ENCODE measurements at places on chromosomes 3 and 15.

DNA sequence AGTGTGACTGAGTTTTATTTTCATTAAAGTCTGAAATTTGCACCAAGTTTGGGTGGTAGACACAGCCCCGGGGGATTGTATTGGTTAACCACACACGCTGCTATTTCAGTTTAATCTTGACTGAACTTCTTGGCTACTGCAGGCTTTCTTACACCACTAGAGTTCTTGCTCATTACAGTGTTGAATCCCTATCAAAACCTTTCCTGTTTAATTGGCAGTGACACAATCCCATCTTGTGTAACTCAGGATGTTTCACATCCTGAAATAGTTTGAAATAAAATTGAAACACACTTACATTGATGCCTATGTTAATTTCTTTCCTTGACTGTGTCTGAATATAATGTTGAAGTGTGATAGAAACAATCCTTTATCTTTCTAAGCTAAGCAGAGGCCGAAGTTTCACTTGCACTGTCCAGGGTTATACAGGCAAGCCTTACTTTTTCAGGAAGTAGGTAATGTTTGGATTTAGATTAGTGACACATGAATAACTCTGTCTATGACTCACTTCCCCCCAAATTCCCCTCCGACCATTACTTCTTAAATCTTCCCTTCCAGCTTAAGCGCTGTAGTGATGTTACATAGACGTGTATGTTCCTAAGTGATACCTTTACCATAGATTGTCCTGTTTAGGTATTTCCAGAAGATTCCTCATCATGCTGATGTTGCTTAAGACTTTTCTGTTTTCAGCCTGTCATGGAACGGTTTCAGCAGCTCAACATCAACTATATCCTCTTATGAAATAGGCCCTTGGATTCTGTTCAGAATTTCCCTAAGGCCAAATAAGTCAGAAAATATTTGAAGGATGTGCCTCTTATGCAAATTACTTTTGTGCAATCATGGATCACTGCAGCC lies 16.8 kb downstream of the ATG7 start:
- no peak for DNase-seq

GRCh38 chr3:139120086-139121056 lies 75.7 kb upstream of the PRR23C start:
- no peak for DNase-seq

DNA sequence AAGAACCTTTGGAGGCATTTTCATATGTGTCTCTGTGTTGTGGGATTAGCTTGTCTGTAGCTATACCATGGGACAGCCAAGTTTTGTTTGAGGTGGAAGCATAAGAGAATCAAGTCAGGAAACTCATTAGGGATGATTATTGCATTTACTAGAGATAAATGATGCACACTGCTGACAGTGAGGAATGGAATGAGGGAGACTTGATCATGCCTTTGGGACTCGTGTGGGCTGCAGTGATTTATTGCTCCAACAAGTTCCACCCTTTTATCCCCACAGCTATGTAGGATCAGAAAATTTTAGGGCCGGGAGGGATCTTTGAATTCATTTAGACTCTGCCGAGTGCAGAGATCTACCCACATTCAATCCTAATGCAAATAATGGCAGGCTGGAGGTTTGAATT lies 16.3 kb downstream of the ZNF385D start:
- DNase-seq: no peak

- DNase-seq: no peak
Measured at GRCh38 chr3:79564192-79564591, 203.6 kb downstream of the ROBO1 start.

- DNase-seq: no peak
Measured at GRCh38 chr3:53122933-53123305, 7.3 kb downstream of the RFT1 start.

- DNase-seq: no peak
Measured at GRCh38 chr3:170490828-170491560, 72.3 kb downstream of the CLDN11 start.

DNA sequence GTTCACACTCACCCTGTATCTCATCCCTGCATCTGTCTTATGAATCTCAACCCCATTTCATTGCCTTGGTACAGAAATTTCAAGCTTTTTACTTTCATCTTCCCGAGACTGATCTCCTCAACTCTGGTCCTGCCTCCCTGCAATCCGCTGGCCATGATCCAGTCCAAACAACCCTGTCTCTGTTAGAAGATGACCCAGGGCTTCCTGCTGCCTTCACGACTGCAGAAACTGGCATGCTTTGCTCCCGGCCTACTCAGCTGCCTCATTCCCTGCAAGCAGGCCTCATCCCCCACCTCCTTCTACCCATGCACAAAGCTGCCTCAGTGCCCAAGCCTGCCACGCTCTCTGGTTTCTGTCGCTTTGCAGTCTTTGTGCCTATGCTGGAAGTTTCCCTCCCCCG lies 12.4 kb downstream of the HES1 start:
- no peak for DNase-seq

DNA sequence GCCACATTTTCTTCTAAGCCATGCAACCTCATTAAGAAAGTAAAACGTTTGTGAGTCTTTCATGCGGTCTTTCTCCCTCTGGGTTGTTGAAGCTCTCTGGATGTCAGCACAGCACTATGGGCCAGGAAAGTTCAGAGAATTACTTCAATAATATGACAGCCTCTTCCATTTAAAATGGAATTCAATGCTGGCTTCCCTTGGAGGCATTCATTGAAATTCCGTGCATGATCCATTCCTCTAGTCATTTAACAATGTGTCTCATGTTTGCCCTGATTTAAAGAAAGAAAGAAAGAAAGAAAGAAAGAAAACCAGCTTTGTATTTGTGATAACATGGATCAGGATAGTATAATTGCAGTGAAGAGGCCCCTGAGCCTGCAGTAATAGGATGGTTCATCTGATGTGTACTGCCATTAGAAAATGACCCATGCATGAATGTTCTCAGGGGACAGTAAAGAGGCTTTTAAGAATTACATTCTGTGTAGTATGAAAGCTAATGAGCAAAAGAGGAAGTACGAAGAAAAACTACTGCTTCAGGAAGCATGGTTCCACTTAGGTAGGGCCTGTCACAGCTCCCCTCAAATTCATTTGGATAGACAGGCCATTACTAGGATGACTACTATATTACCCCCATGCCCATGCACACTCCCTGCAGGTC lies 146.0 kb downstream of the ARPP21 start:
- no peak for DNase-seq

- DNase-seq: no peak
Measured at GRCh38 chr3:117366574-117366973, 657.0 kb downstream of the TUSC7 start.

DNA sequence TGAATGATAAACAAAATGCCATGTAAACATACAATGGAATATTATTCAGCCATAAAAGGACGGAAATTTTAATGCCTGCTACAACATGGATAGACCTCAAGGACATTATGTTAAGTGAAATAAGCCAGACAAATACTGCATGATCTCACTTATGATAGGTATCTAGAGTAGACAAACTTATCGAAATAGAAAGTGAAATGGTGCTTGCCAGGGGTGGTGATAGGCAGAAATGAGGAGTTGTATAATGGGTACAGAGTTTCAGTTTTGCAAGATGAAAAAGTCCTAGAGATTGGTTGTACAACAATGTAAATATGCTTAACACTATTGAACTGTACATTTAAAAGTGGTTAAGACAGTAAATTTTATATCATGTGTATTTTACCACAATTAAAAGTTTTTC lies 287.8 kb downstream of the ERC2 start:
- DNase-seq: no peak

GRCh38 chr15:88646088-88646405 lies 7.2 kb downstream of the ISG20 start:
- no peak for DNase-seq

DNA sequence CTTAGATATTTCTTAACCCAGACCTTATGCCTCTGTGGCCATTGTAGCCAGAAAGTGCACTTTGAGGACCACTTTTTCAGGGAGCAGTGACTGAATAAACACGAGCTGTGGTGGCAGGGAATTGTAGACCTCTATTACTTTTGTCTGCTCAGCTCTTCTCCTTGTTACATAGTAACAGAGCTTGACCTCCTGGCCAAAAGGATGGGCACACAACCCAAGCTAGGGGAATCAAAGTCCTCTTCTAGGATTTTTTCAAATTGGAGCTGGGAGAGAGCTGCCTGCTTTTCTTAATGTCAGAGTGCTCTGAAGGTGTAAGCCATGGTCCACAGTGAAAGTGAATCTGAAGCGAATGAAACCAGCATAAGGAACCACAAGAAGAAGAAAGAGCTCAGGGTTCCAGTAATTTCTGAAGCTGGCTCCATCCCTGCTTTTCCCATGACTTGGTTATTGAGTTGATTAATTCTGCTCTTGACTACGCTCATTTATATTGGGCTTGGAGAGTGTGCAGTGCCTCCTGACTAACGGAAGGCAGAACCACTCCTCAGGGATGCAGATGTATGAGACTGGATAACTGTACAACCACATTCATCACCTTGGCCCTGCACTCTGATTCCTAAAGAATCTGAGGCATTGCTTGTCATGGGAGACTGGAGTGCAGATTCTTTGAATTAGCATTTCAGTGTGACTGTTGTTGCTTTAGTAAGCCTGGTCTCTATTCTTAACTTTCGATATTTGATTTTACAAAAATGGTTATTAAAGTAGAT lies 60.9 kb downstream of the TLNRD1 start:
- no peak for DNase-seq

DNA sequence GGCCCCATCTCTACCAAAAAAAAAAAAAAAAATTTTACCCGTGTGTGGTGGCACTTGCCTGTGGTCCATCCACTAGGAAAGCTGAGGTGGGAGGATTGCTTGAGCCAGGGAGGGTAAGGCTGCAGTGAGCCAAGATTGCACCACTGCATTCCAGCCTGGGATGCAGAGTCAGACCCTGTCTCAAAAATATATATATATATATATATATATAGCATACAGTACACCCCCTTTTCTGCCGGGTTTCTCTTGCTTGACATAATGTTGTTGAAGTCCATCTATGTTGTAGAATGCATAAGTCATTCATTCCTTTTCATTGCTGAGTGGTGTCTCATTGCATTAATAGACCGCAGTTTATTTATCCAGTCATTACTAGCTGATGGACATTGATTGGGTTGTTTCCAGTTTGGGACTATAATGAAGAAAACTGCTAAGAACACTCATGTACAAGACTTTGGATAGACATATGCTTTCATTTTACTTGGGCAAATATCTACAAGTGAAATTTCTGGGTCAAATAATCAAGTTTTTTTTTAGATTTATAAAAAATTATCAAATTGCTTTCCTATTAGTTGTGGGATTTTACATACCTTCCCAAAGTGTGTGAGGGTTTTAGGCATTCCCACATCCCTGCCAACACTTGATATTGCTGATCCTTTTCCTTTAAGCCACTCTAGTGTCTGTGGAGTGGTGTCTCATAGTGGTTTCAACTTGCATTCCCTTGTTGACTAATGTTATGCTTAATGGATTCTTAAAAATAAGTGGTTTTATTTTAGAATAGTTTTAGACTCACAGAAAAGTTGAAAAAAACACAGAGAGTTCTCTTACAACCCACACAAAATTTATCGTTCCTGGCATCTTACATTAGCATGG lies 2.1 kb upstream of the PRR20G start:
- no peak for DNase-seq

DNA sequence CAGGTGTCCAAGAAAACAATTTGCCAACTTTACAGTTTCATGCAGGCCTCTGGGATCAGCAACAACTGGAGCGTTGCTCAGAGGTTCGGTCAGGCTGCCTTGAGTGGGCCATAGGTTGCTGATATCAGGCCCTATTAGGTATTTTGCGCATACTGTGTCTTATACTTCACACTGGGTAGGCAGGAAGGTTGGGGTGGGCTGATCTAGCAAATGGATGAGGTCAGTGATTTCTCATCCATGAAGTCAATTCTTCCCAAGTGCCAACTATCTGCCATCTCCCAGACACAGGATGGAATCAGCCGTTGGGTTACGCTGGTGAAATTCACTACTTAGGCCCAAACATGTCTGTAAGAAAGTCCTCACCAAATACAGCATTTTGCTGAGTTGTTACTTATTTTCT lies 77.6 kb downstream of the SLC7A14 start:
- no peak for DNase-seq

DNA sequence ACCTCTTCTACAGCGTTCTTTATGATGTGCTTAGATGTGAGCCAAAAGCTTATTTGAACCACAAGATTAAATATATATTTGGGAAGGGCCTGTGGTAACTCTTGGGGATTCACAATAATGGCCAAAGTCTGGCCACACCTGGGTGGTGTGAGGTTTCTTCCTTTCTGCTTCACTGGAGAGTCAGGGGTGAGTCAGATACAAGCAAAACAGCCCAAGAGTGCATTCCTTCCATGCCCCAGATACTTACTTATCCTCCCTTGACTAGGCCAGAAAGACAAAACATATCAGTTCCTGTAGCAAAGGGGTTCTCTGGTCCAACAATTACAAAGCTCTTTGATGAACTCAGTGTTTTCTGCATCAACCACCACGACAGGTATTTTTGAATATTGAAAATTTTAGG lies 941 bp downstream of the ZBED2 start:
- DNase-seq: no peak

DNA sequence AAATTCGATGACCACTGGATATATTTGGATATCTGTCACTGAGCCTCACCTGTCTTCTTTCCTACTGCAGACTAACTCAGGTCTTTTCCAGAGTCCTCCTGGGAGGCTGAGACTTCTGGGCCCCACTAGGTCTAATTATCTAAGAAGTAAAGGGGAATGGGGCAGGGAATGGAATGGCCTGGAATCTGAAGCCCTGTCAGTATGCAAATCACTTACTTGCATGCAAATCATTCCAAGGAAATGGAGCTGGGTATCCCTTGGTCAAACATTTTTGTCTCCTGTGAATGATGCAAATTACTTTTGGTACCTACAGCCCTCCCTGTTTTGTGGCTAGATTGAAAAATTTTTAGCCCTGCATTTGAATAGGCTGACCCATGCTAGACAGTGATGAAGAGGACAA lies 5.3 kb upstream of the SPSB4 start:
- no peak for DNase-seq

GRCh38 chr3:156983559-156983958 lies 157.4 kb downstream of the LEKR1 start:
- no peak for DNase-seq

DNA sequence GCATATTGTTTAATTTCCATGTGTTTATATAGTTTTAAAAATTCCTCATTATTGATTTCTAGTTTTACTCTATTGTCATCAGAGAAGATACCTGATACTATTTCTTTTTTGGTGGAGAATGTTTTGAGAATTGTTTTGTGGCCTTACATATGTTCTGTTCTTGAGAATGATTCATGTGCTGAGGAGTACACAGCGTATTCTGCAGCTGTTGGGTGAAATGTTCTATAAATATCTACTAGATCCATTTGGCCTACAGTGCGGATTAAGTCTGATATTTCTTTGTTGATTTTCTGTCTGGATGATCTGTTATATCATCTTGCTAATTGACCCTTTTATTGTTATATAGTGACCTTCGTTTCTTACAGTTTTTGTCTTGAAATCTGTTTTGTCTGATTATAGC lies 109.7 kb downstream of the UBE2E2 start:
- DNase-seq: no peak

GRCh38 chr3:68985146-68985790 lies 28.2 kb downstream of the EOGT start:
- no peak for DNase-seq

GRCh38 chr3:131898346-131898745 lies 136.5 kb downstream of the CPNE4 start:
- DNase-seq: no peak

- no peak for DNase-seq
Measured at GRCh38 chr15:82397817-82398216, 31.8 kb upstream of the GOLGA6L9 start.
